ENCODE measurements at places on chromosomes 2 and 18. TPM values are rescaled to one million over a fixed set of nuclear protein-coding genes. Genes with fewer than 3 reads are reported as not detected.

Gene HTR2B
- total RNA-seq: 9.8 TPM

Gene RAB31
- total RNA-seq: 48.9 TPM

Gene UXS1
- 32.9 TPM for total RNA-seq

Gene ICOS
- not detected for total RNA-seq

Gene ANO7
- 0.83 TPM for total RNA-seq

Gene THSD7B
- not detected for total RNA-seq

Gene CAPG
- 347 TPM for total RNA-seq

Gene HRH4
- under 0.01 TPM for total RNA-seq

Gene FOXD4L1
- 0.17 TPM for total RNA-seq

Gene DSG4
- total RNA-seq: not detected

Gene SERPINB10
- total RNA-seq: not detected

Gene POTEF
- total RNA-seq: not detected

Gene SNTG2
- total RNA-seq: not detected

Gene IGFBP5
- total RNA-seq: 474 TPM

Gene ZNF513
- total RNA-seq: 9.3 TPM

Gene SLC40A1
- total RNA-seq: 73.1 TPM

Gene ARHGAP15
- not detected for total RNA-seq

Gene LTBP1
- total RNA-seq: 645 TPM

Gene TRPM8
- 0.29 TPM for total RNA-seq

Gene SH3RF3
- 8.4 TPM for total RNA-seq

Gene THAP4
- total RNA-seq: 54.3 TPM

Gene CHRNG
- total RNA-seq: not detected

Gene CKAP2L
- 0.50 TPM for total RNA-seq

Gene SLC5A7
- not detected for total RNA-seq

Gene GCG
- total RNA-seq: not detected

Gene CRYBA2
- not detected for total RNA-seq

Gene TMEM37
- total RNA-seq: 0.44 TPM

Gene AKAIN1
- total RNA-seq: not detected

Gene SIX3
- total RNA-seq: not detected

Gene IL36B
- total RNA-seq: not detected

Gene LAMA1
- 3.6 TPM for total RNA-seq

Gene STAT4
- 1.2 TPM for total RNA-seq

Gene PRKCE
- total RNA-seq: 19.0 TPM

Gene SAG
- not detected for total RNA-seq

Gene CHRND
- total RNA-seq: not detected

Gene LMAN2L
- total RNA-seq: 38.9 TPM

Gene ATL2
- 47.6 TPM for total RNA-seq

Gene TWSG1
- 298 TPM for total RNA-seq

Gene IFIH1
- total RNA-seq: 11.1 TPM

Gene TSPYL6
- total RNA-seq: under 0.01 TPM

Gene PROM2
- 0.83 TPM for total RNA-seq
